B cell (primary cell): ENCODE measurements at places on chromosomes 7 and 10. TPM values are rescaled to one million over a fixed set of nuclear protein-coding genes. Genes with fewer than 3 reads are reported as not detected.

DNA sequence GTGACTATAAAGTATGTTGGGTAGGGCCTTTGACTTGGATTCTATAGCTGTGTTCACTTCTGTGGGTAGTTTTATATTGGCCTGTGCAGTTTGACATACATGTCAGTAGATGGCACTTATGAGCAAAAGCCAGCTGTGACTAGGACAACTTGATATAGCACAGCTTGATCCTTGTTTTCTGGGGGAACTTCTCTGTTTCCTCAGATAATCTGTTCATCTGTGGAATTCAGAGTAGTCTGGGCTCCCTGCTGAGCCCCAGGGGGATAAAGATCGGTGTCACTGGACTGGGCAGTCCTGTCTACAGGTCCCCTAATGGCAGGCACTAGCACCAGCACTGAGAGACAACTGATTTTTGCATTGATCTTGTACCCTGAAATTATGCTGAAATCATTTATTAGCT lies 25.4 kb downstream of the CYP2C9 start:
- DNase-seq, result peak; percentile 3

DNA sequence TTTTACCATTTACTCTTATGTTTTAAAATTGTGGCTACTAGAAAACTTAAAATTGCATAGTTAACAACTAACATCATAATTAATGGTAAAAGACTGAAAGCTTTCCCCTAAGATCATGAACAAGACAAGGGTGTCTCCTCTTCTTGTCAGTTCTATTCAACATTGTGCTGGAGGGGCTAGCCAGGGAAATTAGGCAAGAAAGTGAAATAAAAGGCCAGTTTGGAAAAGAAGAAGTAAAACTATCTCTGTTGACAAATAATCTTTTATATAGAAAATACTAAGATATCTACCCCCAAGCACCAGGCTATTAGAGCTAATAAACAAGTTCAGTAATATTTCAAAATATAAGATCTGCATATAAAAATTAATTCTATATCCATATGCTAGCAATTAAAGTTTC lies 46.9 kb upstream of the MXI1 start:
- no peak for DNase-seq

DNA sequence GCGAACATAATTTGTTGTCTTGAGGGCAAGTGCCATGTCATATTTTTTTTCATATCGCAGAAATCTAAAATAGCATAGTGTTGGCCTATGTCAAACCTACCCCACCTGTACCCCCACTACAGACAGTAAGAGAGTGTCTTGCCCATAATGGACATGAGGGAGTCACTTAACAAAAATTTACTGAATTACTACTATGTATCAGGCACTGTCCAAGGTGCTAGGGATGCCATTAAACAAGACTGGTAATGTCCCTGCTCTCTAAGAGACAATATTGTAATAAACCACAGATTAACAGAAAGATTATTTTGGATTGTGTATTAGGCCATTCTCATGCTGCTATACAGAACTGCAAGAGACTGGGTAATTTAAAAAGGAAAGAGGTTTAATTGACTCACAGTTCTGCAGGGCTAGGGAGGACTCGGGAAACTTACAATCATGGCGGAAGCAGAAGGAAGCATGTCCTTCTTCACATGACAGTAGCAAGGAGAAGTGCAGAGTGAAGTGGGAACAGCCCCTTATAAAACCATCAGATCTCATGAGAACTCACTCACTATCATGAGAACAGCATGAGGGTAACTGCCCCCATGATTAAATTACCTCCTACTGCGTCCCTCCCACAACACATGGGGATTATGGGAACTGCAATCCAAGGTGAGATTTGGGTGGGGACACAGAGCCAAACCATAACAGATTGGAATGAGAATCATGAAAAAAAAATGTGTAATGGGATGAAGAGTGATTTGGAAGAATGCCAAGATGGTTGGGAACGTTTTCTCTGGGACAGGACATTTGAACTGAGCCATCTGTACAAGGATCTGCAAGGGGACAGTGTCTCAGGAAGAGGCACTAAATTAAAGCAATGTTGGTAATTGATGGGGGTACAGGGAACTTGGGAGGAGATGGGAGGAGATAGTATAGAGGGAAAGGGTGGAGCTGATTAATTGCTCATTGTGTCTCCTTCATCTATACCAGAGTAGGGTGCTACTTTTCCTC lies 108.5 kb downstream of the FAM107B start:
- DNase-seq, result no peak

DNA sequence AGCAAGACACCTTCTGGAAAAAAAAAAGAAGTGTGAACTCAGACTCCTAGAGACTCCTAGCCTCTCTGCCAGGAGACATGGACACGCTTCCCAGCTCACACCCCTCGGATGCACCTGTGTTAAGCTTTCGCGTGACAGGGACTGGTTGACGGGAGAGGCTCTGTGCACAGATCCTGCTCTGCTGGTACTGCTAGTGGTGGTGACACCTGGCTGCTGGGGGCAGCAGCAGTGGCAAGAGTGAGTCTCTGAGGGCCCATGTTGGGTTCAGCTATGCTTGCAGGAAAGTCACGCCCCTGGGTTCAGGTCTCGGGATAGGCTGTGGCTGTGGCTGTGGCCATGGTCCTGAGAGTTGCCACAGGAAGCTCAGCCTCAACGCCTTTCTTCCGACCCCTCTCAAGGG lies 81.1 kb downstream of the XRCC2 start:
- no peak for DNase-seq

DNA sequence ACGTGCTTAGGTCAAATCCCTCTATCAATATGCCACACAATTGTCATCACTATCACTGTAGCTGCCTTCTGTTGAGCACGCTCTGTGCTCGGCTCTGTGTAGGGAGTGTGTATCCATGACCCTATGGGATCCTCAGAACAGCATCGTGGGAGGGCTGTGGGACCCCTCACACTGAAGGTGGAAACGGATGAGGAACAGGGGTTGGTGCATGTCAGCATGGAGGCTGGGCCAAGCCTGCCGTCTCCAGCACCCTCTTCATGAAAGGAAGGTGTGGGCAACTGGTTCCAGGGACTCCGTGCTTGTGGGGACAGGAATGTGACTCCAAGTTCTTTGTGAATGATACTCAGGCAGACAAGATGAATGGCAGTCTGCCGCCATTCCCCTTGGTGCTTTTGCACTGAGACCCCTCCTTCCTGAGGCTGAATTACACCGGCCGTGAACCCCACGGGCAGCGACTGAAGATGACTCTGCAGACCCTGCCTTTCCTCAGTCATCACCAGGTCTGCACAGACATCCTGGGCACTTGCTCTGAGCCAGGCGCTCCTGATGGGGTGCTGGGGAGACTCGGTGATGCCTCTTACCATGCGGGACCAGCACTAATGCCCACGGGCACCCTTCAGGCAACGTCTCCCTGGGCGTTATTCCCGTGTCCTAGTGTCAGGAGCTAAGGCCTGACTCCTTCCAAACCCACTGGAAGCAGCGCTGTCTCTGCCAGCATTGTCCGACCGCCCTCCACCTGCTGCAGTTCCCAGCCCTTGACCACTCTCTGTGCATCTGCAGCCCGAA lies 495.2 kb downstream of the TCERG1L start:
- no peak for DNase-seq

GRCh38 chr7:94510582-94511496 lies 1.2 kb downstream of the CASD1 start:
- DNase-seq, result peak; percentile 62

DNA sequence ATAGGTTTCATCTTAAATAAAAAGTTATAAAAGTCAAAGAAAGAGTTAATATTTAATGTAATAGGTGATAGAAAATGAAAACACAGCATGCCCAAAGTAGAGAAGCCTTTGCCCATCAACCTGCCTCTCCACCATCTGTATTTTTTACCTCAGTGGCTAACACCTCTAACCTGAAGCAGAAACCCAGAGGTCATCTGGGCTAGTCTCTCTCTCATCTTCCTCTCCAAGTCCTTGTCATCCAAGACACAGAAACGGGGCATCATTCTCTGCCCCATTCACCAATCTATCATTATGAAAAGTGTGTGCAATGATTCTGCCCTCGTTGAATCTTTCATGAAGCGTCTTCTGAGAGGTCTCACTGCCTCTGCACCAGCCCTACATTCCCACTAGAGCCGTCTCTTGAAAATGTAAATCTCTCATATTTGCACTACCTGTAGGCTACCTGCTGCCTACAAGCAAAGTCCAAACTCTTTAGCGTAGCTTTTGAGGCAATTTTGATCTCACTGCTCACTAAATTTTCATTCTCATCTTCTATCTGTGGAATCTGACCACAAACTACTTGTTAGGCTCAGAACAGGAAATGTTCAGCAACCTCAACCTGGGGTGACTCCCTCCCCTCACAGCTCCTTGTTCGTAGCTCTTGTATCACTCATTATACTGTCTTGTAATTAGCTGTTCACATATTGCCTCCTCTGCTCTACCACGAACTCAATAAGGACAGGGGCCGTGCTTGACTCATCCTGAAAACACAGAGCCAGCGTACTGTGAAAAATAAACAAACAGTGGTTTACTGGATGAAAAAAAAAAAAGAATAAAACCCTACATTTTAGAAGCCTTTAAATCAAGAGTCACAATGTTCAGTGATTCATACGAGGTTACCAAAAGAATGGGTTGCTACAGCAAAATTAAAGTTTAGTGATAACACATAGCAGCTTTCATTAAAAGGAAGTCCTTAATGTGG lies 83.1 kb downstream of the CTNNA3 start:
- DNase-seq, result no peak

- peak; percentile 83 for DNase-seq
Observed at GRCh38 chr10:87095236-87095945, 385 bp downstream of the SHLD2 start.

- DNase-seq, result peak; percentile 72
Observed at GRCh38 chr7:28815928-28816373, 142.2 kb downstream of the TRIL start.

GRCh38 chr7:148304456-148304855 lies 286.1 kb upstream of the C7orf33 start:
- peak; percentile 70 for DNase-seq

- no peak for DNase-seq
Observed at GRCh38 chr7:83559887-83560286, 89.1 kb downstream of the SEMA3E start.

GRCh38 chr7:34672430-34672829 lies 14.4 kb downstream of the NPSR1 start:
- no peak for DNase-seq

The PTN gene
- total RNA-seq, result not detected in 2 replicates

The PHYHIPL gene
- total RNA-seq, result not detected in 2 replicates

The LIPJ gene
- total RNA-seq, result 0.20 and 0.39 TPM in 2 replicates

The ALOX5 gene
- total RNA-seq, result 351 and 354 TPM in 2 replicates

The NRAP gene
- total RNA-seq, result not detected in 2 replicates

The GIMAP8 gene
- 0.47 and 0.78 TPM in 2 replicates for total RNA-seq

The OR6B1 gene
- total RNA-seq, result not detected in 2 replicates

The AKR1C2 gene
- total RNA-seq, result not detected in 2 replicates
